ENCODE measurements at places on chromosomes 7 and 10.

- DNase-seq = no peak
Measured at GRCh38 chr7:964401-965231, 10.1 kb upstream of the ADAP1 start.

GRCh38 chr7:112763996-112764395 is 26.2 kb downstream of the TMEM168 start:
- no peak for DNase-seq

- no peak for DNase-seq
Measured at GRCh38 chr7:156773966-156774365, 119.0 kb downstream of the LMBR1 start.

- DNase-seq = no peak
Measured at GRCh38 chr10:91206837-91207474, 13.5 kb upstream of the PCGF5 start.

GRCh38 chr7:75981453-75982305 is 12.7 kb downstream of the TMEM120A start:
- DNase-seq = no peak

DNA sequence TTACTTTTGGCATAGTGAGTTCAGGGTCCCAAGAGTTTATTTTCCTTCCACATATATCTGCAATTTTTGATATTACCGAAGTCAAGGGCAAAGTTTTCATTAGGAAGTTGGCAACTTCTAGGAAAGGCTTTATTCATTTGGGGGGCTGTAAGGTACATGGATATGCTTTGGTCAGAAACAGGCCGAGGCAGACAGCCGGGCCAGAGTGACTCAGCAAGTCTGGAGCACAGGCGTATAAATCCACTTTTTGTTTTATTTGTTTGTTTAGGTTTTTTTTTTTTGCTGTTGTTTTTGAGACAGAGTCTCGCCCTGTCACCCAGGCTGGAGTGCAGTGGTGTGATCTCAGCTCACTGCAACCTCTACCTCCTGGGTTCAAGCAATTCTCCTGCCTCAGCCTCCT is 3.7 kb downstream of the ZNF680 start:
- no peak for DNase-seq

- DNase-seq = no peak
Measured at GRCh38 chr7:139784648-139785047, 6.8 kb upstream of the HIPK2 start.

DNA sequence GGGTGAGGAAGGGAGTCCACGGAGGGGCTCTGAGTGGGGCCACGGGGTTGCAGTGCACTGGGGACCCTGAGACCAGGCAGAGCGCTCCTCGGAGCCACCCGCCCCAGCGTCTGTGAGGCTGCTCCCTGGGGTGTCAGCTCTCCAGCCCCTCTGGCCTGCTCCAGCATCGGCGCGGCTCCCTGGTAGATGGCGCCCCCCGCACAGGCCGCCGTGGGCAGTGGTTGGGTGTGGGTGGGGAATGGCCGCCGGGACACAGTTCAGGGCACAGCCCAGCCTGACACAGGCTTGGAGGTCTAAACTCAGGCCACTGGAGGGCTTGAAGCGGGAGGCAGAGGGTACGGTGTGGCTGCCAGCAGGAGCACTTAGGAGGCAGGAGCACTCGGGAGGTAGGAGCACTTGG is 222.6 kb upstream of the PPP2R2D start:
- DNase-seq = no peak

GRCh38 chr10:15223174-15223573 is 54.7 kb upstream of the NMT2 start:
- DNase-seq = no peak

- DNase-seq = no peak
Measured at GRCh38 chr10:11525503-11525902, 85.9 kb downstream of the USP6NL start.

DNA sequence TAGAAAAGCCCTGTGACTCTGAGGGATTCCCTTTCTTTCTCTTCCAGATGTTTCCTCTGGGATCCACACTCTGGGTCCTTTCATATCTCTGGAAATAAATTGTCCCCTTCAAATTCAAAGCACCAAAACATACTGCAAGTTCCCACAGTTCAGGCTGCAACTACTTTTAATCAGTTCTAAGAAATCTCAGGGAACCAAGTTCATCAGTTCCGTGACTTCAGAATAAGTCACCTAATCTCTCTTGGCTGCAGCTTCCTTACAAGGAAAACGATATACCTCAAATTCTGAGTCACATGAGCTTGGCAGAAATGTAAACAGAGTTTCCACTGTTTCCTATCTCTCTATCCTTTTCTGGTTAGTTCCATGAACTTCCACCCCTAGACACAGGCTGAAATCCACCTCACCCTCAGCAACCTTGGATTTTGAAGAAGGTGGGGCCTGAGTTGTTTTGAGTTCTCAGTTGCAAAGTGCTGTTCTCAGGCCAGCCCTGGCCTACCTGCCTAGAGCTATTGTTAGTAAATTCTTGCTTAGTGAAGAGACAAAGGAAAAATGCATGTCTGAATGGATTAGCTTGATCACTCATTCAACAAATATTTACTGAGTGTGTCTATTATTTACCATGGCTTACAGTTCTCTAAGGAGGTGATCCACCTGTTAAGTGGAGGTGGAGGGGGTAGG is 59.3 kb upstream of the IL6 start:
- DNase-seq = no peak

DNA sequence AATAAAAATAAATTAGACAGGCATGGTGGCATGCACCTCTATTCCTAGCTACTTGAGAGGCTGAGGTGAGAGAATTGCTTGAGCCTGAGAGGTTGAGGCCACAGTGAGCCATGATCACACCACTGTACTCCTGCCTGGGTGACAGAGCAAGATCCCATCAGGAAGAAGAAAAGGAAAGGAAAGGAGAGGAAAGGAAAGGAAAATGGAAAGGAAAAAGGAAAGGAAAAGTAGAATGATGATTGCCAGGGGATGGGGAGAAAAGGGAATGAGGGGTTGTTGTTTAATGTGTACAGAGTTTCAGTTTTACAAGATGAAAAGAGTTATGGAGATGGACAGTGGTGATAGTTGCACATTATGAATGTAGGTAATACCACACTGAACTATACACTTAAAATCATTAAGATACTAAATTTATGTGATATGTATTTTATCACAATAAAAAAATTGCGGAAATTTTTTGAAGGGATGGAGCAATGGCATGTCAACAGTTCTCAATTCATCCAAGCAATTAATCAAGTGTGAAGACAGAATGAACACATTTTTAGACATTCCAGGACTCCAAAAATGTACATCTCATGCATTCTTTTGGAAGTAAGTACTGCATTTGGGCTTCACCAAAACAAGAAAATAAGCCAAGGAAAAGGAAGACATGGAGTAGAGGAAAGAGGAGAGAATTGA is 44.3 kb downstream of the IL6 start:
- no peak for DNase-seq

DNA sequence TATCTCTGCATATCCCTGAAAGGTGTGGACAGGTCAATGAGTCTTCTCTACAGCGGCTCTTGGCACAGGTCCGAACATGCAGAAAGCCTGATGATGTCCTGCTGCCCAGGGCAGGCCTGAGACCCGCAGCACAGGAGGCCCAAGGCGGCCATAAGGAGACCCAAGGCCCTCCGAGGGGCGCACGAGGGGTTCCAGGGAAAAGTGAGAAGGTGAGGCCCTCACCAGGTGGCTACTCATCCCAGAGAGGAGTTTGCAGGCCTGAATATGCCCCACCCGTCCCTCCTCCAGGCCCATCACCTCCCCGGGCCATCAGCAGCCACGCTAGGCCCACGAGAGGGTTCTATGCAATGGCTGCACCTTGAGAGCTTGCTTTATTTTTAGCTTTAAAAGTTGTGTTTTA is 173.4 kb upstream of the RHEB start:
- DNase-seq = no peak

- no peak for DNase-seq
Measured at GRCh38 chr7:75663302-75663907, 75.3 kb downstream of the HIP1 start.

- DNase-seq = no peak
Measured at GRCh38 chr10:16909961-16910792, 93.0 kb upstream of the RSU1 start.

- no peak for DNase-seq
Measured at GRCh38 chr10:128398999-128399398, 272.8 kb upstream of the MKI67 start.

DNA sequence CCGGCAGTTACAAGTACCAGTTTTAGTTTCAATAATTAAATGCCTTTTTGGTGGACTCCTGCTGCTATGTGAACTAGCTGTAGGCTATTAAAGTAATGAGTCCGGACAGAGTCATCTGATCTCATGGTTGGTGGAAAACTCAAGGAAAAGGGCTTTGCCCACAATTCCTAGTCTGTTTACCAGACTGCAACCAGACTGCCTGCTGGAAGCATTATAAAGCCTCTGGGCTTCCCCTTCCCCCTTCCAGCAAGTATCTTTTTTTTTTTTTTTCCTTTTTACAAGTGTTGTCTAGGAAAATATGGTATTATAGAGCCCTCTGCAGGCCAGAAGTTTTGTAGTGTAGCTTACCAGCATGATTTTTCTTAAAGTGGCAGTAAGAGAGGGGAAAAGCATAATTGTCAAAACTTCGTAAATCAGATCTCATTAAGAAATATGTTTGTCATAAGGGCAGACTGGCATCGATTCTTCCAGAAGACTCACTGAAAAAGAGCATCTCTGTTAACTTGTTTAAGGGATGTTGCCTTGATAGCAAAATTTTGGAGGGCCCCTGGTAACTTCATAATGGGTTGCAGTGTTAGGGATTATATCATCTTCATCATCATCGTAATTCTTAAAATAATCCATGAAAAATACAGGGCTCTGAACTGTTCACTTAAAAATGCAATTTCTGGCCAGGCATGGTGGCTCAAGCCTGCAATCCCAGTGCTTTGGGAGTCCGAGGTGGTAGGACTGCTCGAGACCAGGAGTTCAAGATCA is 181.3 kb downstream of the TAX1BP1 start:
- no peak for DNase-seq

DNA sequence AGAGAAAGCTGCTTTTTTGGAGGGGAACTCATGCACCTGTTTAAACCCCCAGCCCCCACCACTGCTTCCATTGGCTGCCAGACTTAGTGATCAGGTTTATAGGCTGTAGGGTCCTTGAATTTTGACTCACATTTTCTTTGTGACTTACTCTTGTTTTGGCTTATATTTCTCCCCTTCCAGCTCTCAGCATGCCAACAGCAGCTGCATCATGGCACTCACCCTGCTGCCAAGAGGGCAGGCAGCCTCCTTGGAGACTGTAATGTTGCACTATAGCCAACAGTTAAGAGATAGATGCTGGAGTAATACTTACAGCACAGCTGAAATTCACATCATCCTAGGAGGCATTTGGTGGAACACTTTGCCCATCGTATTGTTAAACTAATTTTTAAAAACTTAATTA is 98.0 kb upstream of the GLCCI1 start:
- DNase-seq = no peak

- peak; percentile 54 for DNase-seq
Measured at GRCh38 chr10:70115948-70116682, 16.5 kb downstream of the AIFM2 start.

- DNase-seq = no peak
Measured at GRCh38 chr7:69756235-69756634, 158.0 kb downstream of the AUTS2 start.

- no peak for DNase-seq
Measured at GRCh38 chr10:3925184-3925583, 140.2 kb upstream of the KLF6 start.

DNA sequence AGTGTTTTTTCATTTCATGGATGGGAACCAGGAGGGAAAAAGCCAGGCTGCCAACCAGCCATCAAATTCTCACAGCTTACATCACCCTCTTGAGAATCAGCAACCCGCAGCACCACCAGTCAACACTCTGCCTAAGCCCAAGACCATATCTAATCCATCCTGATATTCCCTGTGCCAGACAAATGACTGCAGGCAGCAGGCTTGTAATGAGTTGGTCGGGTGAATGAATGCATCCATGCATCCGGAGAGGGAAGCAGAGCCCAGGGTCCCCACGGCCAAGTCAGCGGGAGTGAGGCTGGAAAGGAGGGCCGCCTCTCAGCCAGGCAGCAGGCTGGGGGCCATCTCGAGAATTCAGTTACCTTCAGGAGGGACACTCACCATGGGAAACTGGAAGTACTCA is 46.9 kb downstream of the SLIT1 start:
- DNase-seq = no peak

GRCh38 chr7:121037957-121038716 is 49.6 kb downstream of the CPED1 start:
- no peak for DNase-seq

GRCh38 chr10:14358886-14359573 is 28.3 kb upstream of the FRMD4A start:
- DNase-seq = no peak

GRCh38 chr7:46155367-46155766 is 234.3 kb upstream of the IGFBP3 start:
- no peak for DNase-seq

- DNase-seq = no peak
Measured at GRCh38 chr7:41193738-41194282, 509.1 kb downstream of the INHBA start.

- DNase-seq = no peak
Measured at GRCh38 chr10:33254556-33255160, 79.8 kb downstream of the NRP1 start.

- DNase-seq = no peak
Measured at GRCh38 chr10:6128591-6129251, 39.9 kb downstream of the RBM17 start.

- DNase-seq = no peak
Measured at GRCh38 chr7:107913851-107914250, 22.9 kb downstream of the DLD start.

GRCh38 chr10:14608381-14609001 is 166.2 kb downstream of the FAM107B start:
- DNase-seq = no peak

- no peak for DNase-seq
Measured at GRCh38 chr10:72263613-72264241, 10.0 kb upstream of the DDIT4 start.

DNA sequence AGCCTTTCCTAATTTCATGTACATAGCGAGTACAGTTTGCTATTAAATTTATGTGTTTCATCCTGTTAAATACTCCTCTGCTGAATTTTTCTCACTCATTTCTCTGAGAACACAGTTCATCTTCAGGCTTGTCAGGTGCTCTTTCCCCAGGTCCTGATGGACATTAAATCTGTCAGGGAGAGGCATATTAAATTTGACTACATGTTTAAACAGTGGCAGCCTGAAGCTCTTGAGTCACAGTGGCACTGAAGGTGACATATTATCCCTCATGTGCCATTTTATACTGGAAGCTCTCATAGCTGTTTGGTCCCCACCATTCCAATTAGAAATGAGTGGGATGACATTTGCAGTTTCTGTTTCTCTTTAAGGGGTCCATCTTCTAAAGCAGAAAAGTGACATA is 1089.6 kb upstream of the SORCS1 start:
- no peak for DNase-seq

DNA sequence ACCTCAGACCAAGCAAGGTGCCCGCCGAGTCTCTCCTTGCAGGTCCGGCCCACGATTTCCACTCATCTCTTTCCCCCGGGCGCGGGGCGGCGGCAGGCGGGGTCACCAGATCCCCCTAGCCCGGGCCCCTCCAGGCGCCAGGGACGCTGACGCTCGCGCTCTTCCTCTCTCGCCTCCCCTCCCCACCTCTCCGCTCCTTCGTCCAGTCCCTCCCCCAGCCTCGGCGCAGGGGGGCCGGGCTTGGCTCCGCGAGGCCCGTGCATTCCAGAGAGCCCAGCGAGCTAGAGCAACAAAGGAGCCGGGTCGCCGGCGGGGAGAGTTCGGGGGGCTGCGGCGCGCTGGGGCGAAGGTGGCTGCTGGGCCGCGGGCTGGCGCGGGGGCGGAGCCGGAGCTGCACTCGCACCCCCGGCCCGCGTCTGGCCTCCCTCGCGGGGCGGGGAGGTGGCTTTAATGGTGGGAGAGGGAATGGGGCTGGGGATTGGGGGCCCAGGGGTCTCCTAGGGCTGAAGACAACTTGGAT is at the start of gene SMO:
Gene SMO (plus strand): TSS at position 262 of the 520 bp plus-strand sequence. CDS start 519 bp downstream, outside the sequence.
- DNase-seq = no peak

- no peak for DNase-seq
Measured at GRCh38 chr10:35083242-35083641, 6.9 kb downstream of the CUL2 start.
